Stimulated activated CD8-positive, alpha-beta memory T cell treated with anti-CD3 and anti-CD28 coated beads, Interleukin-4, amount 100 ng/mL, for 24 hours (primary cell): ENCODE measurements at places on chromosomes 11 and 22.

GRCh38 chr11:109707411-109707810 is 285.4 kb downstream of the C11orf87 start:
- DNase-seq: no peak

GRCh38 chr11:93686812-93687211 is 25.3 kb downstream of the CEP295 start:
- no peak for DNase-seq

- DNase-seq: no peak
Measured at GRCh38 chr11:32137869-32138268, 47.0 kb downstream of the RCN1 start.

DNA sequence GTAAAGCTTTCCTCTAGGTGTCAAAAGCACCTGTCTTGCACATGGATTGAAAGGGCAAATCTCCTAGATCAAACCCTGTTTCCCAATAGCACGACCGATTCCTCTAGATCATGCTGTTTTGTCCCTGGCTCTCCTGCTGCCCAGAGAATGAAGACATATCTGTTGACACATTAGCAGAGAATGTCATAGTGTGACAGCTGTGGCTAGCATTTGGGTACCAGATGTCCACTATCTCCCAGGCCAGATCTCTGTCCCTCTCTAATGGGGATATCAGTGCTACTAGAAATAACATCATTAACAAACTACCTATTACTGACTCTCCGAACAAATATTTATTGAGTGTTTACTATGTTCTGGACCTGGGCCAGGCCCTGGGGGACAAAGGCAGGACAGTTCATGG is 72.4 kb upstream of the ISX start:
- no peak for DNase-seq
